ENCODE measurements at places on chromosomes 4 and X. TPM values are rescaled to one million over a fixed set of nuclear protein-coding genes. Genes with fewer than 3 reads are reported as not detected.

Gene TCEAL9
- total RNA-seq, result 45.4 TPM

Gene KLHL4
- 1.0 TPM for total RNA-seq

Gene EPHA5
- 0.20 TPM for total RNA-seq

Gene ANOS1
- total RNA-seq, result 49.7 TPM

Gene TMEM156
- 1.2 TPM for total RNA-seq

Gene ZCCHC13
- not detected for total RNA-seq

Gene PGAM4
- not detected for total RNA-seq

Gene NDST3
- total RNA-seq, result not detected

Gene FUNDC1
- total RNA-seq, result 8.3 TPM

Gene PF4V1
- not detected for total RNA-seq

- no peak overlapping the region for H3K4me3 ChIP-seq
- no peak for DNase-seq
- H3K36me3 ChIP-seq, result peaks cover 28% of the 10 kb centered on the region
- no peaks in the 10 kb centered on the region for H3K4me1 ChIP-seq
These were observed 111.9 kb upstream of the CBR4 start for GRCh38 chr4:169121861-169122382.

GRCh38 chr4:112381996-112382692 is 85.0 kb downstream of the ALPK1 start:
- no peaks in the 10 kb centered on the region for H3K27me3 ChIP-seq
- DNase-seq, result no peak
- H3K4me3 ChIP-seq, result no peak overlapping the region
- H3K36me3 ChIP-seq, result peaks cover 40% of the 10 kb centered on the region

GRCh38 chr4:175789647-175790046 is 22.4 kb downstream of the GPM6A start:
- no peak overlapping the region for H3K27ac ChIP-seq
- DNase-seq, result no peak
- no peaks in the 10 kb centered on the region for H3K27me3 ChIP-seq

GRCh38 chr4:102285831-102286230 is 59.5 kb downstream of the SLC39A8 start:
- H3K27ac ChIP-seq, result no peak overlapping the region
- DNase-seq, result no peak
- no peaks in the 10 kb centered on the region for H3K4me1 ChIP-seq
- no peaks in the 10 kb centered on the region for H3K27me3 ChIP-seq
- no peaks in the 10 kb centered on the region for H3K36me3 ChIP-seq

GRCh38 chr4:27293831-27294230 is 433.2 kb downstream of the STIM2 start:
- no peak for DNase-seq
- H3K4me3 ChIP-seq, result no peak overlapping the region
- no peak overlapping the region for H3K27ac ChIP-seq
- no peaks in the 10 kb centered on the region for H3K4me1 ChIP-seq
- no peaks in the 10 kb centered on the region for H3K27me3 ChIP-seq

- no peaks in the 10 kb centered on the region for H3K4me1 ChIP-seq
- no peaks in the 10 kb centered on the region for H3K36me3 ChIP-seq
- peak overlapping the region; percentile 68 for H3K27ac ChIP-seq
- DNase-seq, result peak; percentile 67
- H3K4me3 ChIP-seq, result peak overlapping the region; percentile 63
These were observed 806 bp upstream of the CD99L2 start for GRCh38 chrX:150899191-150899757.

GRCh38 chr4:978957-979701 is 5.8 kb upstream of the DGKQ start:
- H3K36me3 ChIP-seq, result no peaks in the 10 kb centered on the region
- H3K4me1 ChIP-seq, result no peaks in the 10 kb centered on the region
- DNase-seq, result no peak
- H3K4me3 ChIP-seq, result no peak overlapping the region
- no peaks in the 10 kb centered on the region for H3K27me3 ChIP-seq

GRCh38 chr4:22476011-22476410 is 39.9 kb downstream of the ADGRA3 start:
- H3K4me1 ChIP-seq, result no peaks in the 10 kb centered on the region
- no peak for DNase-seq
- H3K36me3 ChIP-seq, result no peaks in the 10 kb centered on the region
- H3K27me3 ChIP-seq, result no peaks in the 10 kb centered on the region

DNA sequence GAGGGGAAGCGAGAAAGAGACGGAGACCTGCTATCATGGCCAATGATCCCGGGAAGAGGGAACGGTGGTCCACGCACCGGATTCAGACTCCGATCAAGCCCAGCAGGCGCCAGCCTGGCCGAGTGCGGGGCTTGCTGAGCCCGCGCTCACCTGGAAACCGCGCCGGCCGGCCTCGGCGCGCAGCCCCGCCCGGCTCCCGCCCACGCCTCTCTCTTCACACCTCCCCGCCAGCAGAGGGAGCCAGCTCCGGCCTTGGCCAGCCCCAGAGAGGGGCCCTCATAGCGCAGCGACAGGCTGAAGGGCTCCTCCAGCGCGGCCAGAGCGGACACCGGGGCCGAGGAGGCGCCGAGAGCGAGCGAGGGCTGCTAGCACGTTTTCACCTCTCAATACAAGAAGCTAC is 36.8 kb upstream of the SPANXN2 start:
- H3K4me3 ChIP-seq, result no peak overlapping the region
- no peaks in the 10 kb centered on the region for H3K27me3 ChIP-seq
- no peaks in the 10 kb centered on the region for H3K36me3 ChIP-seq
- H3K27ac ChIP-seq, result no peak overlapping the region
- no peak for DNase-seq
- no peaks in the 10 kb centered on the region for H3K4me1 ChIP-seq

- no peaks in the 10 kb centered on the region for H3K4me1 ChIP-seq
- H3K4me3 ChIP-seq, result no peak overlapping the region
- no peaks in the 10 kb centered on the region for H3K36me3 ChIP-seq
- no peak for DNase-seq
These were observed 133.8 kb upstream of the ANKRD50 start for GRCh38 chr4:124846306-124846705.

GRCh38 chrX:23656684-23657083 is 10.6 kb upstream of the PRDX4 start:
- DNase-seq, result no peak
- no peak overlapping the region for H3K4me3 ChIP-seq
- H3K4me1 ChIP-seq, result no peaks in the 10 kb centered on the region
- no peaks in the 10 kb centered on the region for H3K27me3 ChIP-seq
- no peak overlapping the region for H3K27ac ChIP-seq

DNA sequence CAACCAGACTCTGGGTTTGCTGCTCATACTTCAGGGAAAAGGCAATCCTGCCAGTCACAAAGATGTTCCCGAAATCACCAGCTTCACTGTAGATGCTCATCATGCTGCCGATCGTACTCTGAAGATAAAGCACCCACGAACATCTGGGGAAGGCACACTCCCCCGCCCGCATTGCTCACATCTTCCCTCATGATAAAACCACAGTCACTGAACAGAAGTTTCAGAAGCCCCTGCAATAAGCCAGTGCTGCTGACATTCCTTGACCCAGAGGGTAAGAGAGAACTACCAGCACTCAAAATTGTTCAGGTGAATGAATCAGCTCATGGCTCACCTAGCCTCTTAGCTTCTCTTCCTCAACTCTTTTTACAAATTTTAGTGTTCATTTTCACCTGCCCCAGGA is 43.1 kb downstream of the SRPX2 start:
- DNase-seq, result no peak
- no peaks in the 10 kb centered on the region for H3K4me1 ChIP-seq
- no peak overlapping the region for H3K4me3 ChIP-seq
- no peaks in the 10 kb centered on the region for H3K27me3 ChIP-seq
- no peaks in the 10 kb centered on the region for H3K36me3 ChIP-seq
- H3K27ac ChIP-seq, result no peak overlapping the region

DNA sequence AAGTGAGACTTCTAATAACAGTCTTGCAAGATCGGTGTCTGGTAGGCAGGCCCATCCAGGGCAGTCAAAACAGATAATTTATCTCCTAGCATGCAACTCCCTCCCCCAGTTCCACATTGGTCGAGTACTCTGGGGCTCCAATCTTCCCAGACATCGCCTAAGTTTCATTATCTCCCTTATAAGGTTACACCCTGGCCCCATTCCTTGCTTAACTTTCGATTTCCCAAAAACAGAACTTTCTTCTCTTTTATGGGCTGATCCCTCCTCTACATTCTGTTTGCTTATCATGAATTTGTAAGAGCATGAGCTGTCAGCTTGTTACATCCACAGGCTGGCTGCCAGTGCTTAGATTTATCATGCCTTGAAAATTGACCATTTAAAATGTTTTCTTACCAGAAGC is 471.3 kb downstream of the TECRL start:
- no peak overlapping the region for H3K4me3 ChIP-seq
- H3K27me3 ChIP-seq, result no peaks in the 10 kb centered on the region
- DNase-seq, result no peak
